ENCODE measurements at places on chromosomes 6 and 20.

- DNase-seq, result no peak
These were observed 45.8 kb upstream of the PAK5 start for GRCh38 chr20:9884666-9885065.

DNA sequence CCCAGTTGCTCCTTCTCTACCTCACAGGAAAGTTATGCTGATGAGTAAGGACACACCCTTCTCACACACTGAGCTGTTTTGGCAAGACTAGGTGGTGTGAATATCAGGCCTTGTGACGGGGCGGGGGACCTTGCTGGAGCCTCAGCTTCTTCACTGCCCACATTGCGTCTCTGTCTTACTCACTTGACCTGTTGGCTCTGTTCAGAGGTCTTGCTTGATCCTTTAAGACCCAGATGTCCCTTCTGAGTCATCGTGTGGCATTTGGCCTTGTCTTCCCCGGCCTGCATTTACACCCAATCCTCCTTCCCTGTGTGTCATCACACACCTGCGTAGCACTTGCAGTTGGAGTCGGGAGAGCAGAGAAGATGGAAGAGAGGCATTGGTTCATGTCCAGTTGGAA is 8.3 kb upstream of the PRND start:
- DNase-seq, result no peak

DNA sequence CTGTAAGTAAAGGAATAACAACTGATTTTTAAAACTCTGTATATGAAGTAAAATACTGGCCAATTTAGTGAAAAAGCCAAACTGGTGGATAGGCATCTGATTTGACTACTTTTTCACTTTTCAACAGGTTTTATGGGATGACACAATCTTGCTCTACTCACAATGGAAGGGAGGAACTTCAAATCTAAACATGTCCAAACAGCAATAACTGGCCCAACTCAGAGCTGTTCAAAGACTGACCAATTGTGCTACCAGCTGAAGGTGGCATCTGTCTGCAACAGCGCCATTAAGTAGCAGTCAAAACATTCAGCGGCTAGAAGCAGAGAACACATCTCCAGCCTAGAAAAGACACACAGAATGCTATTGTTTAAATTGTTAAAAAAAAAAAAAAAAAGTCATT is 44.6 kb downstream of the SESN1 start:
- no peak for DNase-seq

- no peak for DNase-seq
These were observed 6.4 kb downstream of the SLC22A2 start for GRCh38 chr6:160252073-160252813.

- no peak for DNase-seq
These were observed 182.0 kb upstream of the JAG1 start for GRCh38 chr20:10855778-10856177.

DNA sequence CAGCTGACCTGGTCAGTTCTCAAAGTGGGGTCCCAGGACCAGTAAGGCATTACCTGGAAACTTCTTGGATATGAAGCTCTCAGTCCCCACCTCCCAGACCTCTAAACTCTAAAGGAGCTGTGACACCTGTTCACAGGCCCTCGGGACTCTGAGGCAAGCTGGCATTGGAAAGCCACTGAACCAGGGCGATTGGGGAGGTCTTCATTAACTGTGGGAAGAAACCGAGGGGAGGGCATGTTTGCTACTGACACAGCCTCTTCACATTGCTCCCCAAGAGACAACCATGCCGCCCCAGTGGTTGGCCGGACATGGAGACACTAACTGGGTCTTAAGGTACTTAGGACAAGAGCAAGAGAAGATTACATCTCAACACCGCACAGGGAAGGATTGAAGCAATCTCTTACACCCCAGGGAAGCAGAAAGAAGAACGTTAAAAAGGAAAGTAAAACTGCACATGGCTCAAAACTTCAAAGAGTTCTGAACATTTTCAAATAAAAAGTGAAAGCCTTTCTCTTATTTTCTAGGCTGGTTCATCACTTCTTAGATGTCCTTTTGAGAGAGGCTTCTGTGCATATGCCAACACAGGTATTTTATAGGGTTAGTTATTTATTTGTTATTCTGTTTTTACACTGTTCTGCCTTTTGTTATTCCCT is 210.0 kb upstream of the CST7 start:
- DNase-seq, result no peak

DNA sequence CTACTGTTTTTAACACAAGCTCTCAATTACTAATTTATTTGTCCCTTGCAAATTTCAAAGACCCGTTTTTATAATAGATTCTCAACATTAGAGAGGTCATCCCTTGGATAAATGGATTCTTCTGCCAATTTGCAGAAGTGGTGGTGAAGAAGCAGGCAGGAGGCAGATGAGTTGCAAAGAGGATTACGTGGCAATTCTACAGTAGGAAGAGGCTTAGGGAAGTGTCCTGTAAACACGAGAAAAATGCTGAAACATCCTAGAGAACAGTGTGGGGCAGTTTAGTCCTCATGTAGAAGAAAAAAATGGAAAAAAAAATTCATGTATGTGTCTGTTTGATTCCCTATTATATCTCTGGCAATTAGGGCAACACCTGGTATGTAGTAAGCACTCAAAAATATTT is 87.6 kb downstream of the BMP2 start:
- DNase-seq, result no peak

GRCh38 chr6:7419065-7419464 is 29.5 kb downstream of the RIOK1 start:
- no peak for DNase-seq

DNA sequence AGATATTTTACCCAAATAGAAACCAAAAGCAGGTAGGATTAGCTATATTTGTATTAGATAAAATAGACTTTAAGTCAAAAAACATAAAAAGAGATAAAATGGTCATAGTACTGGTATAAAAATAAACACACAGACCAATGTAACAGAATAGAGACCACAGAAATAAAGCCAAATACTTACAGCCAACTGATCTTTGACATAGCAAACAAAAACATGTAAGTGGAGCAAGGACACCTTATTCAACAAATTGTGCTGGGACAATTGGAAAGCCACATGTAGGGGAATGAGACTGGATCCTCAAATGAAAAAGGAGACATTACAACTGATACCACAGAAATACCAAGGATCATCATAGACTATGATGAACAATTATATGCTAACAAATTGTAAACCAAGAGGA is 94.5 kb upstream of the SIRPG start:
- no peak for DNase-seq

- no peak for DNase-seq
These were observed 34.8 kb downstream of the PSMG4 start for GRCh38 chr6:3293271-3294155.

- no peak for DNase-seq
These were observed 502.2 kb upstream of the JARID2 start for GRCh38 chr6:14743474-14744211.

GRCh38 chr20:63854069-63854765 is 7.1 kb upstream of the ABHD16B start:
- DNase-seq, result no peak

- DNase-seq, result no peak
These were observed 109.6 kb upstream of the FRMD1 start for GRCh38 chr6:168188369-168189199.

DNA sequence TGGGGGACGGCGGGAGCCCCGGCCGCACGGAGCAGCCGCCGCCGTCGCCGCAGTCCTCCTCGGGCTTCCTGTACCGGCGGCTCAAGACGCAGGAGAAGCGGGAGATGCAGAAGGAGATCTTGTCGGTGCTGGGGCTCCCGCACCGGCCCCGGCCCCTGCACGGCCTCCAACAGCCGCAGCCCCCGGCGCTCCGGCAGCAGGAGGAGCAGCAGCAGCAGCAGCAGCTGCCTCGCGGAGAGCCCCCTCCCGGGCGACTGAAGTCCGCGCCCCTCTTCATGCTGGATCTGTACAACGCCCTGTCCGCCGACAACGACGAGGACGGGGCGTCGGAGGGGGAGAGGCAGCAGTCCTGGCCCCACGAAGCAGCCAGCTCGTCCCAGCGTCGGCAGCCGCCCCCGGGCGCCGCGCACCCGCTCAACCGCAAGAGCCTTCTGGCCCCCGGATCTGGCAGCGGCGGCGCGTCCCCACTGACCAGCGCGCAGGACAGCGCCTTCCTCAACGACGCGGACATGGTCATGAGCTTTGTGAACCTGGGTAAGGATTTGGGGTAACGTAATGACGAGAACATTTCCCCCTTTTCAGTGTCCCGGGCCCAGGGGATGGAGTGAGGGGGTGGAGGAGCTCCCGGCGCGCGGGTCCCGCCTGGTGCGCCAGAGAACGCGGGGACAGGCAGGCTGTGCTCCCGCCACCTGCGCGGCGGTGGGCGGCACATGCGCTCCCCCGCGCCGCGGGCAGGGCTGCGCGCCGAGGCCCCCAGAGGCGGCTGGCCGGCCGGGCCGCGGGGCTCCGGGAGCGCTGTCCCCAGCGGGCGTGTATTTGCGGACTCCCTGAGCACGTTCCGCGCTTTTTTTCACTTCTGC is 1.4 kb downstream of the BMP6 start:
- DNase-seq, result peak; percentile 34

DNA sequence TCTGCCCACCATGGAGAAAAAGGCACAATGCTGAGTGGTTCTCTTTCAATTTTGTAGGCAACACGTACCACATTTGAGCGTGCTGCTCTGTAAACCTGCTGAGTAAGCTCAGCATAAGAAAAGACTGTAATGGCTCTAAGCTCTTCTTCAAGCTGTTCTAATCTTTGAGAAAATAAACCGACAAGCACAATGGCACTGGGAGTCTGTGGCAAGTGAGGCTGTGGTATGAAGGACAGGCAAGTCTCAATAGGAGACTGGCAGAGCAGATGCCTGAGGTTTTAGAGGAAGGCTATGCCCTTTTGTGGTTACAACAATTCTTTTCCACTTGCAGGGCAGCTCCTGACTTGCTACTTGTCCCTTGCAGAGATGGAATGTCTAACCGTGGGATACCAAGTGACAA is 136.7 kb upstream of the EXOC2 start:
- DNase-seq, result no peak

GRCh38 chr6:150426198-150426597 is 57.4 kb downstream of the IYD start:
- DNase-seq, result no peak
